Heart left ventricle (tissue), 16 donors: ENCODE measurements at places on chromosomes 3 and 15.

- DNase-seq = no peak
Measured at GRCh38 chr3:25153561-25153960, 274.5 kb upstream of the RARB start.

DNA sequence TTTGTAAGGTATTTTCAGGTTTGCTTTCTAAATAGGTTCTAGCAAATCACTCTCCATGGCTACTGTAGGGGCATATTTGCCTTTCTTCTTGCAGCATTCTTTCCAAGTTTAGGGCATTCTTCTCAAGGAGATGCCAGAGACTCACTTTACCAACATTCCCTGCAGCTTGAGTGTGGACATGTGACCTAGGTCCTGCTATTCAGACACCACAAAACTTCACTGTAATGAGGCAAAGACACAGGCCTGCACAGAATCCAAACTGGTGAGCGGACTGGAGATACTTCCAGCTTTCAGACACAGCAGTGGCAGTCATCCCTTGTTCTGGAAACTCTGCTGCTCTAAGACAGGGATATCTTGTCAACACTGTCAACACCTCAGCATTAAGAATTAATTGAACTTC is 146.4 kb upstream of the PFN2 start:
- no peak for DNase-seq

- DNase-seq = no peak
Measured at GRCh38 chr3:68287101-68287500, 632.7 kb upstream of the SUCLG2 start.

DNA sequence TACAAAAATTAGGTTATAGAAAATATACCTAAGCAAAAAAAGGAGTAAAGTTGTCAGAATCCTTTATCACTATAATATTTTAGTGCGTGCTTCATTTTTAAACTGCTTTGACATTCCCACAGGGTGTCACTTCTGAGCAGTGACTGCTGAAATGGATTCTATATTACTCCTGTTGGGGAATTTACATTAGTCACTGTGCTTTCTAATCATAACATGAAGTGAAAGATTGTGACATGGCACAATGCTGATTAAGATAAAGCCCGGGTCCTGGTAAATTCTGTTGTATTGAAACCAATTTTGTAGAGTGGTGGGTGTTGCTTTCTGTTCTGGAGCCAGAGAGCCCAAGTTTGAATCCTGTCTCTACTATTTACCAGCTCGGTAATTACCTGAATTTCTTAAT is 36.4 kb upstream of the EHHADH start:
- DNase-seq = no peak

DNA sequence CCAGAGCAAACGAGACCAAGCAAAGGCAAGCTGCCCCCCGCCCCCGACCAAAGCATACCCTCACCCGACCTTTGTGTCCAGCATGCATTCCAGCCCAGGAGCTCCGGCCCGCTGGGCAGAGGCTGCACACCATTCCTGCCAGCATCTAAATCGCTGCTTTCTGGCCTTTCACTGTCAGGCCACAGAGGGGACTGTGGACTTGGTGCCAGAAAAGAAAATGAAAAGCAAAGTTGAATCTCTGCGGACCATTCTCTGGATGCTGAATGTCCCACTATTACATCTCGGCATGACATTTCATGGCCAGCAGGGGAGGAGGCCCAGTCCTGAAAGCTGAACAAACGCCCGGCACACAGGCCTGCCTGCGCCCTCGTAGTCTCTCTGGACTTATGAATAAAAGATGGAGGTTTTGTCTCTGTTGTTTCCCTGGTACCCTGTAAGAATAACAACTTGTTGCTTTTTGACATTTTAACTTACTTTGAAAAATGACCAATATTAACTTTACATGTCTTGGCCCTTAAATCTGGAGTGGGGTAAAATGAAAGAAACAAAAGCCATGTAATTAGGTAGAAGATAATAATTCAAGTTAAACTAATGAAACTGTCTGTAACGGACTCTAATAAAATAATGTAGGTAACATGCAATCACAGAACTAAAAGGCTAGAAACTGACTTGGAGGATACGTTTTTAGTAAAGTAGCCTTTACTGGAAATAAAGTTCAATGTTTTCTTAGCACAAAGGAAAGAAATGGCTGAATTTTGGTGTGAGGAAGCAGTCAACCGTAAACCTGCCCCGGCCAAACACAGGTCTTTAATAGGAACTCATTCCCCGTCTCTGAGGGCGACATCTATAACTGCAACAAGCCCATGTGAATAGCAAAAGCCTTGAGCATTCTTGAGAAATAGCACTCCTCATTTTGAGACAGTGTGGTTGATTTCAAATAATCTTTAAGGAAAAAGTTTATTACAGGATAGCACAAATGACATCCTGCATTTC is 12.7 kb downstream of the IL17RD start:
- DNase-seq = no peak

GRCh38 chr3:128620268-128620691 is 30.3 kb downstream of the RPN1 start:
- DNase-seq = no peak

DNA sequence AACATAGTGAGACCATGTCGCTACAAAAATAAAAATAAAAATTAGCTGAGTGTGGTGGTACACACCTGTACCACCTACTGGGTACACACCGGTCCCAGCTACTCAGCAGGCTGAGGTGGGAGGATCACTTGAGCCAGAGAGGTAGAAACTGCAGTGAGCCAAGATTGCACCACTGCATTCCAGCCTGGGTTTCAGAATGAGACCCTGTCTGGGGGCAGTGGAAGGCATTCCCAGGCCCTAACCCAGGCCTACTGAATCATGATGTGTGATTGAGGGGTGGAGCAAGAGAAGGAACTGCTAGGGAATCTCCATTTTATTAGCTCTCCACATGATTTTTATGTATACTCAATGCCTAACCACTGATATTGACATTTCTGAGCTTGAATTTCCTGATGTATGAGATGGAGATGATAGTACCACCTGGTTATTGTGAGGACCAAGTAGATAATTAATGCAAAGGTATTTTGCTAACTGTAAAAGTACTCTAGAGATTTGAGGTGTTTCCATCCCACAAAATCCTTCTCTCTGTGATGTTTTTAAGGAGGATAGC is 169.5 kb upstream of the UMPS start:
- DNase-seq = no peak

- DNase-seq = no peak
Measured at GRCh38 chr15:68488290-68488689, 56.3 kb upstream of the ITGA11 start.

DNA sequence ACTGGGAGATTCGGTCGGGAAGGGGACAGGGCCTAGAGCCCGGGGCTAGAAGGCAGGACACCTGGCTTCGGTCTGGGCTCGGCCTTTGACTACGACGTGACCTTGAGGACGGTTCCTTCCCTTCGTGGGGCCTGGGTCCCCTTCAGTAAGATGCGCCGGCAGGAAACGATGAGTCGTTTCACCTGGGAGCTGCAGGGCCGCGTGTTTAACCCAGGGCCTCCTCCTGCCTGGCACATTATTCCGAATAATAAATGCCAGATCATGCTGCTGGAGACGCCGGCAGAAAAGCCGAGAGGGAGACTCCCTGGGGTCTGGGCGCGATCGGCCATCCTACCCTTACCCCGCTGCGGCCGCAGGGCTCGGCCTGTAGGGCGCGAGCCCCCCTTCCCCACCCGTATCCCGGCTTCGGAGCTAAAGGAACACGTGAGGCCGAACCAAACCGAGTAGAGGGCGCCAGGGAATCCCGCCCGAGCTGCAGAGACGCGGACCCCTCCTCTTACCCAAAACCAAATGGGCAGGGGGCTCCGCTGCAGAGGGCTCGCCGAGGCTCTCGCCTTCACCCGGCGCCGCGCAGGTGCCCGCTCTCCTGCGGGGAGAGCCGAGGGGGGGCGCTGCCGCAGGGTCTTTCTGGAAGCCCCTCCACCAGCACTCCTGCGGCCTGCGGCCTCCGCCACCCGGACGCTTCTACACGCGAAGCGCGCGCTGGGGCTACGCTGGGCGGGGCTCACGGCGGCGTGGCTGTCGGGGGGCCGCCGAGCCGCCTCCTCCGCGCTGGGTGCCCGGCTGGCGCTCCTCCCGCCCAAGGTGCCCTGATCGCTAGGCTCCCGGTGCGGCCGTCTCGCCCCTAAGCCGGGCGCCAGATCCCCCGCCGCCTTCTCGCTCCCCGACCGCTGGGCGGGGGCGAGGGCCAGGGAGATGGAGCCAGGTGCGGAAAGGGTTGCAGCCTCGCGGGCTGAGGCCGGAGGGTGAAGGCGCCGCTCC is at the start of gene BDH1:
Gene BDH1, minus strand, starts transcription at position 688 of the 981 bp plus-strand sequence. CDS start 9,525 bp downstream, outside the sequence.
- DNase-seq = no peak

DNA sequence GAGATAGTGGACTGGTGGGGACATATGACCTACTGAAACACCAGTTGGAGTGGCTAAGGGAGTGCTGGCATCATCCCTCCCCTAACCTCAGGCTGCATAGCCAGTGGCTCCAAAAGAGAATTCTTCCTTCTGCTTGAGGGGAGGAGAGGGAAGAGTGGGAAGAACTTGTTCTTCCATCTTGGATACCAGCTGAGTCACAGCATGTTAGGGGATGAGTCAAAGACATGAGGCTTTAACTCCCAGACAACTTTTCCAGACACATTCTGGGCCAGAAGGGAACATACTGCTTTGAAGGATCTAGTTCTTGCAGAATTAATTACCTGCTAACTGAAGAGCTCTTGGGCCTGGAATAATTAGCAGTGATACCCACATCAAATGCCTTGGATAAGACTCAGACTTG is 36.8 kb upstream of the PEX5L start:
- DNase-seq = no peak

GRCh38 chr3:183158551-183159006 is 4.0 kb downstream of the LAMP3 start:
- DNase-seq = no peak

DNA sequence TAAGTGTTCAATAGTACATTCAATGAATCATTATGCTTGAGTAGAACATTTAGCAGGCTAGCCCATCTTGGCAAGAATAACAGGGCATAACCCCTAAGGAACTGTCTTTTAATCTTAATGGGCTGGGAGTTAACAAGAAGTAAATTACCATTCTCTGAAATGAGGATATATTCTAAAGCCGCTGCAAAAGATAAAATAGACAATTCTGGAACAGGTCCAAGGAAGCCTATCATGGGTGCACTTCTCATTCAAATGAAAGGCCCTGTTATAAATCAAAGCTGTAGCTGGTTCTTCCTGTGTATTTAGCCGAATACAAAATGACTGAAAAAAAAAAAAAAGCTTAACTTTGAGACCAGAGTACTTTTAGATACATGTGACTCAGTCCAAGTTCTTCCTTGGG is 15.6 kb downstream of the MTHFS start:
- DNase-seq = no peak

DNA sequence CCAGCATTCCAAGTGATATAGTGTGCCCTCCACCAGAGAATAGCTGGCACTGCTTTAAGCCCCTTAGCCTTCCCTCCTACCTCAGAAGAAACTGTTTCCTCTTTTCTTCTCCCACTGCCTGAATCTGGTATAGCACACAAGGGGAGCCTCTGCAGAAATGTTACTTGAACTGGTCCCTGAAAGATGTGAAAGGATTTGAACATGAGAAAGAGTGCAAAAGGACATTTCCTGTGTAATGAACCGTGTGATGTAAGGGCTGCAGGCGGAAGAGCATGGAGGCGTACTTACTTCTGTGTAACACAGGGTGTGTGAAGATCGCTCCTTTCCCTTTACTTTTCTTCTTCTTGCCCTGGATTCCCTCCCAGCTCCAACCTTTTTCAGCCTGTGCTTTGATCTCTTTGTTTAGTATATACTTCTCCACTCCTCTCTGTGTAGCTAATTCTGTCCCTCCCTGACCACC is 8.4 kb downstream of the TMOD3 start:
- no peak for DNase-seq

DNA sequence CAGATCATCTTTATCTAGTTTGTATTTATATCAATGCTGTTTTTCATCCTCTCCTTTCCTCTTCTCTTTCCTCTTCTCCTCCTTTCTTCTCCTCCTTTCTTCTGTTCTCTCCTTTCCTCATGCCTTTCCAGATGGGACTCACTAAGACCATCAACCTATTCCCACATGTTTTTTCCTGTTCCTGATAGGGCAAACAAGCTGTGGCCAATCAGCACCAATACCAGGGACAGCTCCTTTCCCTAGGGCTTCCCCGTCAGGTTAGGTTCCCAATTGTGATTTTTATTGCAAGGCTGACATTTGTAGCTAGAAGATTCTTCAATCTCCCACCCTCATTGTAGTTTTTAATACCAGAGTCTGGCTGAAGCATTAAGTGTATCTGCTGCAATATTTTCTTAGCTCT is 76.3 kb upstream of the COL8A1 start:
- no peak for DNase-seq

DNA sequence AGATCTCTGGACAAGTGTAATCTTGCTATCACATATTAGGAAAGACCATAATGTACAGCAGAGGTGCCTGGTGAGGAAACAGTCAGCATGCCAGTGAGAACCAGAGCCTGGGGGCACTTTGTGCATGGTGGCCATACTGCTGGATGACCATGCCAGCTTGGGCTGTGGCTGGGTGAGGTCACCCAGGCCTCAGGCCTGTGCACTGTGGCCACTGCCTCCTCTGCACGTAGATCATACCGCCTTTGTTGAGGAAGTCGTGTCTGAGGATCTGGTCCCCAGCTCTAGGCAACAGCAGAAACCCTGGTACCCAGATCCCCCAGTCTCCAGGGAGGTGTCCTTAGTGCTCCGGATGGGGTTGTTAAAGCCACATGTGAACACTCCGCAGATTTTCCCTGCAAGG is 38.9 kb downstream of the ZNF710 start:
- no peak for DNase-seq

GRCh38 chr3:55624238-55624637 is 137.1 kb upstream of the WNT5A start:
- DNase-seq = no peak

DNA sequence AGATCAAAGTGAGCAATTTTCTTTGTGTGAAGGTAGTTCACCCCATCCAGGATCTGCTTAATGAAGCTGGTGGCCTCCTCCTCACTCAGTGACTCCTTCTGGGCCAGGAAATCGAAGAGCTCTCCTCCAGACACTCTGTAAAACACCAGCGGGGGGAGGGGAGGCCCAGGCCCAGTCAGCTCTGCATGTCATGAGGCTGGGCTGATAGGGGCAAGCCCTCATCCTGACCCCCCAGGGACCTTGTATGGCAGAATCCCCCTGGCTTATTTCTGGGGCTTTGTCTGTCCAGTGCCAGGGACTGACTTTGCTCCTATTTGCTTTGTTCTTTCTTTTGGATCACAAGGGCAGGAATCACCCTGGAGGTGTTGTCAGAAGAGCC is 74.9 kb downstream of the DAPK2 start:
- no peak for DNase-seq

DNA sequence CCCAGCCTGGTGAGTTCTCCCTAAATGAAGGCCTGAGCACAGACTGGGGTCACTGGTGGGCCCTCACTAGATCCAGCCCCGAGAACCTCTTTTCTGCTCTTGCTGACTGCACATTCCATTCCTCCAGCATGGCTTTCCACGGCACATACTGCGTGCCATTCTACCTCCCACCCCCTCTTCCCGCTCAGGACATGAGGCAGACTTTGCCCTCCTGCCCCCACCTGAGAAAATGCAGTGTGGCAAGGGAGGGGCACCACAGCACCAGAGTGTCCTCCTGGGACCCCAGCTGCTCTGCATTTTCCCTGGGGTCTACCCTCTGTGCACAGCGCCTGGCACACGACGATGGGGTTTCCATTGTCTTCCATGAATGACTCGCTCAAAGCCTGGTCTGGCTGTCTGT is 6.1 kb upstream of the SLCO2A1 start:
- no peak for DNase-seq
